ENCODE measurements at places on chromosomes 7 and 10. TPM values are rescaled to one million over a fixed set of nuclear protein-coding genes. Genes with fewer than 3 reads are reported as not detected.

- no peak for DNase-seq
- no peaks in the 10 kb centered on the region for H3K36me3 ChIP-seq
- H3K4me3 ChIP-seq = no peak overlapping the region
- H3K4me1 ChIP-seq = peaks cover 6% of the 10 kb centered on the region
- H3K27me3 ChIP-seq = no peaks in the 10 kb centered on the region
Measured at GRCh38 chr7:77330169-77330882, 85.8 kb downstream of the GSAP start.

The TMEM254 gene
- total RNA-seq = 12.7 TPM

The NOS3 gene
- total RNA-seq = 0.20 TPM

GRCh38 chr7:24462117-24462516 lies 111.1 kb upstream of the PALS2 start:
- peaks cover 3% of the 10 kb centered on the region for H3K4me1 ChIP-seq
- no peak for DNase-seq
- no peak overlapping the region for H3K4me3 ChIP-seq

The FAM25A gene
- total RNA-seq = not detected

The STOX1 gene
- total RNA-seq = 0.30 TPM

The TFPI2 gene
- 4.3 TPM for total RNA-seq

DNA sequence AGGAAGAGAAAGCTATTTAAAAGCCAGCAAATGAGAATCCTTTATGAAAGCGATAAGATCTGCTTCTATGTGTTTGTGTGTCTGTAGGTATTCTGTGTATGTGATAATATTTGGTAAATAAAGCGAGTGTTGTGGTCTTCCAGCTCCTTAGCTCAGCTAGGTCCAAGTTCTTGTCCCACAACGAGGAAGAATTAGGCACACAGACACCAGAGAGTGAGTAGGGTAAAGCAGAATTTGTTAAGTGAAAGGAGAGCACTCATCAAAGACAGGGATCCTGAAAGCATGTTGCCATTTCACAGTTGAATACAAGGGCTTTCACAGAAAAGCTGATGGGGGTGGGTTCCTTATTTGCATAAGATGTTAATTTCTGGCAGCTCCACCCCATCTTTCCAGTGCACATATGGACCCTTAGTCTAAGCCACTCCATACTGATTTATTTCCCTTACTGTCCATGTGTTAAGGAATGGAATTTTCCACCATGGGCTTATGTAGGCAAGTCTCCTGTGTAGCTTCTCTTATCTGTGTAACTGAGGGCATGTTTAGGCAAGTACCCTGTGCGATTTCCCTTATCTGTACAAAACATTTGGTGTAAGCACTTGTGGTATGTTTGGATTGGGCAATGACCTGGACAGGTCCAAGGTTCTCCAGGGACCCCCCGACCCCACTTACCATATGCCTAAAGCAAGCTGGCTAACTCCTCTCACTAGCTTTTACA lies 165.9 kb upstream of the VIPR2 start:
- H3K36me3 ChIP-seq = no peaks in the 10 kb centered on the region
- no peaks in the 10 kb centered on the region for H3K4me1 ChIP-seq
- no peak overlapping the region for H3K27ac ChIP-seq
- no peak overlapping the region for H3K4me3 ChIP-seq
- no peaks in the 10 kb centered on the region for H3K27me3 ChIP-seq

DNA sequence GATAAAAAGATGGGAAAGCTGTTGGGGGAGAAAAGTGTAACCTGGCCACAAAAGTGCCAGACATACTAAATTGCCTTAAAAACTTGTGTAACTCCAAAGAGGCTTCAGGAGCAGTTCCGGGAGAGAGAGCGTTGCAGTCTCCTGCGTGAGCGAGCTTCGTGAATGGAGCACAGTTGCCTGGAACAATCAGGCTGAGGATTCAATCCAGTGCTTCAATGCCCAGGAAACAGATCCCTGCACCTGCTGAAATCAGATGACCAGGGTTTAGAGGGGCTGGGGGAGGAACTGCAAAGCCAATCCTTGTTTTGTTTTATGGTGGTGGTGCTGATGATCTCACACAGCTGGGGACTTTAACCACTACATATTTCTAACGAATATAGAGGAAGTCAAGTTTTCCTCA lies 398.3 kb downstream of the DPP6 start:
- no peak overlapping the region for H3K4me3 ChIP-seq
- peak; percentile 25 for DNase-seq
- no peak overlapping the region for H3K27ac ChIP-seq

- no peak overlapping the region for H3K4me3 ChIP-seq
- H3K27ac ChIP-seq = no peak overlapping the region
- H3K27me3 ChIP-seq = no peaks in the 10 kb centered on the region
- H3K4me1 ChIP-seq = no peaks in the 10 kb centered on the region
- peaks cover 58% of the 10 kb centered on the region for H3K36me3 ChIP-seq
Measured at GRCh38 chr10:35535136-35535535, 70.0 kb upstream of the GJD4 start.

DNA sequence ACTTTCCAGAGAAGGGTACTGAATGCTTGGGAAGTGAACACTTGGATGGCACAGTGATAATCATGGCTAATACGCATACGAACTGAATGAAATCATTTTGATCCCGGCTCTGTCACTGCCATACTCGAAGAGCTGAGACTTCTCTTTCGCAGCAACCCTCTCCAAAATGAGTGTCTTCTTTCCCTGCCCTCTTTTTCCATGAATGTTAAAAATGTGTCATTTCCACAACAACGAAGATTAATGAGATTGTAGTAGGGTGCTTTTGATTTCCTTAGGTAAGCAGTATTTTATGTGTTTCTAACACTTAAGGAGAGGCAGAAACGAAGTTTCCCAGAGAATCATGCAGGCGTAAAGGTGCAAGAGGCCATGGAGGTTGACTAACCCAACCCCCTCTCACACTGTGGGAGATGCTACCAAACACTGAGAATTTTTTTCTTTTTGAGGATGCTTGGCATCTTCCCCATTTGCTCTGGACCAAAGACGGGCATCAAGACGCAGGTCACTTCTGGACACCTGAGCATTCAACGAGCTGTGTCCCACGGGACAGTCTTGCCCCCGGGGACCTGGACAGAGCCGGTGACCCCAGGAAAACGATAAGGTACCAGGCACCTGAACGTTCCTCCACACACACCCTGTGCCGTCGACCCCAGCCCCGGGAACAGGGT lies 823 bp downstream of the COPG2 start:
- peak overlapping the region; percentile 88 for H3K4me3 ChIP-seq
- H3K27me3 ChIP-seq = no peaks in the 10 kb centered on the region
- H3K4me1 ChIP-seq = peaks cover 16% of the 10 kb centered on the region
- peak; percentile 17 for DNase-seq
- peak overlapping the region; percentile 69 for H3K27ac ChIP-seq
- peaks cover 3% of the 10 kb centered on the region for H3K36me3 ChIP-seq

The MKI67 gene
- total RNA-seq = 90.0 TPM

GRCh38 chr7:73526896-73527821 lies 5.1 kb upstream of the BAZ1B start:
- peak; percentile 88 for DNase-seq
- 0 out of 2 replicates have a peak overlapping the region, but pooled peaks have one; percentile 31 for H3K27ac ChIP-seq
- H3K36me3 ChIP-seq = no peaks in the 10 kb centered on the region
- peaks cover 9% of the 10 kb centered on the region for H3K4me1 ChIP-seq

The SNX13 gene
- total RNA-seq = 37.1 TPM

- peak overlapping the region; percentile 69 for H3K27ac ChIP-seq
- H3K36me3 ChIP-seq = no peaks in the 10 kb centered on the region
- H3K27me3 ChIP-seq = no peaks in the 10 kb centered on the region
- peaks cover 15% of the 10 kb centered on the region for H3K4me1 ChIP-seq
- peak; percentile 63 for DNase-seq
Measured at GRCh38 chr10:34814223-34814912, 728 bp downstream of the PARD3 start.

- DNase-seq = no peak
- H3K4me1 ChIP-seq = no peaks in the 10 kb centered on the region
- no peaks in the 10 kb centered on the region for H3K27me3 ChIP-seq
- H3K27ac ChIP-seq = no peak overlapping the region
- no peak overlapping the region for H3K4me3 ChIP-seq
Measured at GRCh38 chr10:132554053-132554990, 16.7 kb downstream of the INPP5A start.

The SCIN gene
- not detected for total RNA-seq

The RPEL1 gene
- total RNA-seq = not detected

DNA sequence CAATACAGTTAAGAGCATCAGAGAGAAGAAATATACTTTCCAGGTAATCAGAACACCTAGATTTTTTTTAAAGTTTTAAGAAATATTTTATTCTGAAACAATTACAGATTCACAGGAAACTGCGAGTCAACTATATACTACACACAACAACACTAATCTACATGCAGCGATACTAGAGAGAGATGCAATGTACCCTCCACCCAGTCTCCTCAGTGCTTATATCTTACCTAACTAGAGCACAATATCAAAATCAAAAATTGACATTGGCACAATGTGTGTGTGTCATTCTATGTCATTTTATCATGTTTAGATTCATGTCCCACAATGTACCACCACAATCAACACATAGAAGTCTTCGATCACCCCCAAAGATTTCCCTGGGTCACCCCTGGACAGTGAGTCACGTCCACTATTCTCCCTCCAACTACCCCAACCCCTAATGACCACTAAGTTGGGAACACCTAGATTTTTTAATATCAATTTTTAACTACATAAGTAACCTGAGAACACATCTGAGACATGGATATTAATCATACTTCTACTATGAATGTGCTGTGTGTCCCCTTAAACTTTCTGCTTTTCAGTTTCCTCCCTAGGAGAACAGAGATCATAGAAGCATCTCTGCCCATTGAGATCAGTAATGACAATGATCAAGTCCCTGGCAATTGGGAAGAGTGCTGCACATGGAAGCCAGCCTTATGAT lies 86.5 kb downstream of the GSAP start:
- no peak for DNase-seq
- no peak overlapping the region for H3K4me3 ChIP-seq
- H3K4me1 ChIP-seq = peaks cover 6% of the 10 kb centered on the region
- H3K36me3 ChIP-seq = no peaks in the 10 kb centered on the region
- no peak overlapping the region for H3K27ac ChIP-seq

The SEC61A2 gene
- 14.0 TPM for total RNA-seq

GRCh38 chr10:102422545-102423129 lies 2.0 kb downstream of the FBXL15 start:
- no peaks in the 10 kb centered on the region for H3K27me3 ChIP-seq
- H3K36me3 ChIP-seq = no peaks in the 10 kb centered on the region
- H3K4me1 ChIP-seq = no peaks in the 10 kb centered on the region

The PLEKHS1 gene
- 6.1 TPM for total RNA-seq

DNA sequence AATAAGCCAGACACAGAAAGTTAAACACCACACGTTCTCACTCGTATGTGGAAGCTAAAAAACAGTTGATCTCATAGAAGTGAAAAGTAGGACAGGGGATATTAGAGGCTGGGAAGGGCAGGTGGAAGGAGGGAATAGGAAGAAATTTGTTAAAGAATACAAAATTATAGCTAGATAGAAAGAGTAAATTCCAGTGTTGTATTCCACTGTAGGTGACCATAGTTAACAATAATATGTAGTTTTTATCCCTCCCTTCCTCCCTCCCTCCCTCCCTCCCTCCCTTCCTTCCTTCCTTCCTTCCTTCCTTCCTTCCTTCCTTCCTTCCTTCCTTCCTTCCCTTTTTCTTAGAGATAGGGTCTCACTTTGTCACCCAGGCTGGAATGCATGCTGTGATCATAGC lies 19.9 kb upstream of the MEST start:
- no peaks in the 10 kb centered on the region for H3K27me3 ChIP-seq
- no peak overlapping the region for H3K4me3 ChIP-seq
- DNase-seq = no peak
- H3K4me1 ChIP-seq = no peaks in the 10 kb centered on the region
- H3K27ac ChIP-seq = no peak overlapping the region
- H3K36me3 ChIP-seq = no peaks in the 10 kb centered on the region

GRCh38 chr7:130959743-130960207 lies 225.8 kb upstream of the KLF14 start:
- peak overlapping the region; percentile 36 for H3K4me3 ChIP-seq
- H3K27ac ChIP-seq = 0 out of 2 replicates have a peak overlapping the region, but pooled peaks have one; percentile 11
- no peaks in the 10 kb centered on the region for H3K4me1 ChIP-seq
- no peaks in the 10 kb centered on the region for H3K36me3 ChIP-seq
